Right ventricle myocardium superior (tissue), 1 donor: ENCODE measurements at places on chromosomes 6 and 20. TPM values are rescaled to one million over a fixed set of nuclear protein-coding genes. Genes with fewer than 3 reads are reported as not detected.
A peak's percentile ranks its signal among the peaks of the same experiment; 100 is the strongest.

GRCh38 chr6:31727034-31727716, 1.9 kb downstream of the DDAH2 start:
- peak; percentile 58 for DNase-seq

DNA sequence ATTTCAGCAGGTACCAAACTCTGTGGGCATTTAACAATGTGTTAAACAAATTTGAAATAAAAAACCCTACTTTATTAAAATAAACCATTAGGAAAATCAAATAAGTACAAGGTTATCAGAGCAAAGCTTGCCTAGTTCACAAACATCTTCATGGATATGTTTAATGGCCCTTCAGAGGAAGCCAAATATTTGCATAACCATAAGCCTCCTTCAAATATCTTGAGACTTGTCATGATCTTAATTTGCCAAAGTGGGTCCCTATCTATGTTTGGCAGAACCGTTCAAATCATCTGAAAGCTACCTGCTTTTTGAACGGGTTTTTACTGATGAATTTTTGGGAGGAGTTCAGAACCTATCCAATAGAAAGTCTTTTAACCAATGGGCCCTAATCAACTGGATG, 176.3 kb downstream of the BACH2 start:
- DNase-seq, result no peak

GRCh38 chr6:132011582-132011981, 60.4 kb upstream of the CCN2 start:
- no peak for DNase-seq

- DNase-seq, result no peak
These were observed 6.4 kb downstream of the CASS4 start for GRCh38 chr20:56418385-56418861.

- no peak for DNase-seq
These were observed 58.0 kb upstream of the ZNF831 start for GRCh38 chr20:59105581-59105980.

GRCh38 chr6:305371-306206, 13.3 kb downstream of the DUSP22 start:
- no peak for DNase-seq

- no peak for DNase-seq
These were observed 17.6 kb downstream of the ARID1B start for GRCh38 chr6:156794546-156795354.

DNA sequence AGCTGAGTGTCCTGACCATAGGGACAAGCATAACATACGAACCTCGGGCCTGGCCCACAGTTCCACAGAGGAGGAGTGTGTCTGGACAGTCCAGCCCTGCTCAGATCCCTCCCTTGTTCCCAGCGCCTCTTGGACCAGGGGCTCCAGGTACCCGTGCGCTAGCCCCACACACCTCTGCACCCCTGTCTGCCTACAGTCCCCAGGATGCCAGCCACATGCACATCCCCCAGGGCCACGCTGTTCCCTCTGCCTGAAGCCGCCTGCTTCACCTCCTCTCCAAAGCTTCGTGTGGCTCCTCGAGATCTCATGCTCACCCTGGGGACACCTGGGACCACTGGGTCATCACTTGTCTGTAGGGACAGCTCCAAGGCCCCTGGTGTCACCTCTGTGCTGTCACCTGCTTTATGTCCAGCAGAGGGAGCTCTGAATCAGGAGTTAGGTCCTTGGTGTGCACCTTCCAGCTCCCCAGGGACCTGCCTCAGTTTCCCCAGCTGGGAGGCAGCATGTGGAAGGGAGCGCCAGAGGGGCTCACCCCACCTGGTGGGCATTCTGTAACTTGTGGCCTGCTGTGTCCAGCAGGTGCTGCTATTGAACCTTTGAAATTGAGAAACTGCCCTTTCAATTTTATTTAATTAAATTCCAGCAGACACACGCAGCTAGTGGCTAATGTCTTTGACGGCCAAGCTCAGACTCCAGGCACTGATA, 7.3 kb upstream of the YTHDF1 start:
- DNase-seq, result no peak

DNA sequence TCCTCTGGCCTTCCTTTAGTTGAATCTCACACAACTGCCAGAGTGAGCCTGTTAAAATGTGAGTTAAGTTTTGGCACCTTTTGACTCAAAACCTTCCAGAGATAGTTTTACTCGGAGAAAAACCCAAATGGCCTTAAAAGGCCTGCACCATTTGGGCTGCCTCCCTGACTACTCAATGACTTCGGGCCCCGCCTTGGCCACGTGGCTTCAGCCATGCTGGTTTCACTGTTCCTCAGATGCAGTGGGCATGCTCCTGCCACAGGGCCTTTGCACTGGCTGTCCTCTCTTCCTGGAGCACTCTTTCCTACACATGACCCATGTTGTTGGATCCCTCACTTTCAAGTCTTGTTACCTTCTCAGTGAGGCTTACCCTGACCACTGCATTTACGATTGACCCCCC, 18.3 kb downstream of the VEGFA start:
- DNase-seq, result no peak

GRCh38 chr6:144158133-144158532, 7.8 kb downstream of the STX11 start:
- DNase-seq, result peak; percentile 60

DNA sequence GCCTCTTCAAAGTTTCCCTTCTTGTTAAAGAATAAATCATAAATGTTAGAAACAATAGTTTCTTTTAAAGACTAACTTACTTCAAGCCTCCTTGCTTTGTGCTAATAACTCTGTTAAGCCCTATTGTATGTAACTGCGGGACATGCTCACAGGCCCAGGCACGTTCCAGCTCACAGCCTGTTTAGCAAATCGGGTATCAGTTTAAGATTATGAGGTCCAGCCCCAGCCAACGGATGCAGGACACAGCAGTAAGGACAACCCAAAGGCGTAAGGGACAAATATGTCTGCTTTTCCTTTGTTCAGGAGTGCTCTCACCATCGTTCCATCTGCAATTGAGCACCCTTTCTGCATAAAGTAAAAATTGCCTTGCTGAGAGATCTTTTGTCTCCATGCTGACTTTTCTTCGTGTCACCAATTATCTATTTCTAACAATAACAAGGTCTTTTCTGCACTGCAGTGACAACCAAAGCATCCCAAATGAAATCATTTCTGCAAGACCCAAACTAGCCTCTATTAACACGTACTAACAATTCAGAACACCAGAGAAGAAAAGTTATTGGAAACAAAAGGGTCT, 1.4 kb downstream of the C6orf52 start:
- no peak for DNase-seq

DNA sequence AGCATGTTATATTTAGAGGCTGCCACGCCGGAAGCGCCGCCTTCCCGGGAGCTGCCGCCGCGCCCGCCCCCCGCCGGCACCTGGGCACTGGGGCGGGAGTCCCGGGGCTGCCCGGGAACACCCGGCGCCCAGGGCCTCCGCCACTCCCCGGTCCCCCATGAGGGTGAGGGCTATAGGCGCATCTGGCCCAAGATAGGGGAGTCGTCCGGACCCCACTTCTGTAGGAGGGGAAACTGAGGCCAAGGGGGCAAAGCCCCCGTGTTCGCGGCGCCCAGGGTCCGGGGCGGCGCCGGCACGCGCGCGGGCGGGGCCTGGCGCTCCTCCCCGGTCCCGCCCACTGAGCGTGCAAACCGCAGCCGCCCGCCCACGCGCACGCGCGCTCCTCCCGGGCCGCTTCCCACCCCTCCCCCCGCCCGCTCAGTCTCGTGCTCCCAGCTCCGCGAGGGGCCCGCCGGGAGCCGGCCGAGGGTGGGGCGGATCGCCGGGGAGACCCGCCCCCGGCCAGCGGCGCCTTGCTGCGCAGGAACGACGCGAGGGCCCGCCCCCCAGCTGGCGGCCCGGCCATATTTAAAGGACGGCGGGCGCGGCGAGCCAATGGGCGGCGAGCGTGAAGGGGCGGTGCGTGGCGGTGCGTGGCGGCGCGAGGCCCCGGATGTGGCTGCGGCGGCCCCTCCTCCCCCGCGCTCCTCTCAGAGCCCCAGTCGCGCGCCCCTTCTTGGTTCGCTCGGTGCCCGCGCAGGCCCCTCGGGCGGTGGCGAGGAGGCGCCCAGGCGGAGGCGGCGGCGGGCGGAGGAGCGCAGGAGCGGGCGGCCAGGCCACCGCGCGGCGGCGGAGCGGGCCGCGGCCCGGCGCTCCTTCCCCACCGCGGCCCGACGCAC, at the start of gene LSM14B:
Gene LSM14B (plus strand): TSS at position 700 of the 878 bp plus-strand sequence. CDS start 192 bp downstream, outside the sequence.
- peak; percentile 97 for DNase-seq

DNA sequence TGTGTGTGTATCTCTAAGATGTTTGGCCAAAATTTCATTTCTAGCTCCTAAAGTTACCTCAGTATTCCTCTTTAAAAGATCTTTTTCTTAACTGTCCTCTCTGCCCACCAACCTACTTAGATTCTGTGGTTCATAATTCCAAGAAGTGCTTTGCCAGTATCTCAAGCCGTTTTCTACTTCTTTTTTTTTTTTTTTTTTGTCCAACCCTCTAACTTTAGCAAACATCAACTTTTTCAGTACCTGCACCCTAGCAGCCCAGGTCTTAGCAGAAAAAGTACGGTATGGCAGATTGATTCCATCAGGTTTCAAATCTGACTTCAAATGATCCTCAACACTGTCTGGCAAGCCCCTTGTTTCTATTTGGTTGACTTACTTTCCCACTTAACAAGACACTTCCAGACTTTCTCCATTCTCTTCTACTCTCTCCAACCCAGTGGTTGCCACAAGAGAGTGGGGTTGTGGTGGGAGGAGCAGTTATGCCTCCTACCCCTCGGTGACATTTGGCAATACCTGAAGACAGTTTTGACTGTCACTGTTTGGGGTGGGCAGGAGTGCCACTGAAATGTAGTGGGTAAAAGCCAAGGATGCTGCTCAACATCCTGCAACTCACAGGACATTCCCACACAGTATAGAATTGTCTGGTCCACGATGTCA, 10.8 kb upstream of the MAN1A1 start:
- DNase-seq, result no peak

GRCh38 chr20:57173041-57173440, 93.4 kb downstream of the BMP7 start:
- no peak for DNase-seq

- DNase-seq, result no peak
These were observed 121.6 kb downstream of the ISM1 start for GRCh38 chr20:13342469-13343242.

DNA sequence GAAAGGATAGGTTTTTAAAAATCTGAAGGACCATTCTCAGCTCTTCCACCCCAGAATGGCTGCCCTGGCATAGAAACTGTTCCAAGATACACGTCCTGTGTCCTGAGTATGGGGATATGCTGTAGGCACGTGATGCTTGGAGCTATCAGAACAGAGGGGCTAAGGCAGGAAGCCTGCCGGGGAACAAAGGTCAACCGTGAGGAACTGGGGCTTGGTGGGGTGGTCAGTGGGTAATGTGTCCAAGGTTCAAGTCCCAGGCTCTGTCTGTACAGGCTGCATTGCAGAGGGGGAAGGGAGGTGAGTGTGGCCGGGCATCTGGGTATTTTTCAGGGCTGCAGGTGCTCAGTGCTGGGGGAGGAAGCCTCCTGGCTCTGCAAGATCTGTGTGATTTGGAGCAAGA, 479.6 kb upstream of the CHD6 start:
- no peak for DNase-seq

GRCh38 chr6:49744259-49744658, at the start of gene CRISP3:
TSS of gene CRISP3 (minus strand) at chr6:49744388. CDS start at chr6:49744367, 21 bp downstream.
- no peak for DNase-seq

Gene RIPPLY2
- total RNA-seq, result not detected

Gene TPBG
- 1.9 TPM for total RNA-seq

Gene NHLRC1
- total RNA-seq, result 1.2 TPM

Gene SLC22A7
- total RNA-seq, result not detected
